ENCODE measurements at places on chromosomes 7 and 10.

DNA sequence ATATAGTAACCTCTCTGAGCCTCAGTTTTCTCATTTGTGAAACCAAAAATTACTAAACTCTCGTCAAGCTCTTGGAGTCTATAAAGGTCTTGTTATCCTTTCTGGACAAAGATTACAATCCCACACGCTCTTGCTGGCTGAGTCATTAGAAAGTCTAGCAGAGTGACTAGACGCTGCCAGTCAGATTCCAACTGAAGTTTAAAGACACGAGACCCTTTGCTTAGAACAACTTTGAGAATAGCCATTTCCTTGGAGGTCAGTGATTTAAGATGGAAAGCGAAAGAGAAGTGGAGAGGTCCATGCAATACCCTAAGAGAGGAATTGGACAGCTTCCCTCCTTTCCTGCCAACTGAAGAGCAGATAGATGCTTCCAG, 119.5 kb downstream of the APBB1IP start:
- no peak for DNase-seq

GRCh38 chr7:134071355-134072331, 55.5 kb upstream of the LRGUK start:
- no peak for DNase-seq

DNA sequence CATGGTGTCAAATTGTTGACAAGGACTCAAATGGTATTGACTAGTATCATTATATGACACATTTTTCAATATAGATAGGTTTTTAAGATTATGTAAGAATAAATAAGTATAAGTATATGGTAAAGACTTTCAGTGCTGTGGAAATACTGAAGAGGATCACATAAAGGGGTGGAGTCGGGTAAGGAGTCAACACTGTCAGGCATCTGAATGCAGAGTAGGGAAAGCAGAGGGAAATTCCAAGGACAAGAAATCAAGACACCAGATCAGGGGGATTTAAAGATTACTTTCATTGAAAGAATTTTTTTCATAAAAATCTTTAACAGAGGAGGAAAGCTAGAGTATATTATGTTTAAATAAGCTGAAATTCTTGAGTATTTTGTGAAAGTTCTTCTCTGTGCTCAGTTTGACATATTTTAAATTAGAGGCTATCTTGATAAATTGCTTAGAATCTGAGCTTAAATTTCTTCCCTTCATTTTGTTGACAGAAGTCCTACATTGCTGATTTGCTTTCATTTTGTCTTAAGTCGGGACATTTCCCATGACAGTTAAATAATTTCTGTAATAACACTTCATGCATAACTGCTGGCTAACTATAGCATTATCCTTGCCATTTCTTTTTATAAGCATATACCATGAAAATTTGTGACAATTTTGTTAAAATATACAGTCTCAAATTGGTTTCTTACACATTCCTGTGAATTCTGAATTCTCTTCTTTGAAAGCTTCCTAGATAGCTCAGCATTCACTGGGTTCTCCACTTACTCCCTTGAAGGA, 244.3 kb downstream of the PRKG1 start:
- no peak for DNase-seq

- no peak for DNase-seq
Measured at GRCh38 chr7:4241791-4242190, 440.3 kb upstream of the FOXK1 start.
